Activated CD4-positive, alpha-beta T cell treated with anti-CD3 and anti-CD28 coated beads, Interleukin-2, amount 50 U/mL, for 16 hours (primary cell): ENCODE measurements at places on chromosomes 11 and 22.
A peak's percentile ranks its signal among the peaks of the same experiment; 100 is the strongest.

- peak; percentile 7 for DNase-seq
These were observed 67.9 kb downstream of the YAP1 start for GRCh38 chr11:102177974-102178631.

DNA sequence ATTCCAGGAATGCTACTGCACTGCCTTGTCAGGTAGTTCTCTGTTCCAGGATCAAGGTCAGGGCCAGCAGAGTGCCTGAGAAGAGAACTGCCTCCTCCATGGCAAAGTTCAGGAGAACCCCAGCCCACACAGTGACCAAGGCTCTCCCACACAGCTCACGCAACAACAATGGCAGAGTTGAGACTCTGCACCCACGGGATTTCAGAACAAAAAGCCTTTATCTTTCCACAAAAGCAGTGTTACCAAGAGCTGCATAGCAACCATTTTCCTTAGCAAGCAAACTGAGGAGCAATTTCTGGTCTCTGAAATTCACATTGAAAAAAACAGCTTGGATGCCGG is 11.1 kb downstream of the PLAAT3 start:
- DNase-seq, result no peak

DNA sequence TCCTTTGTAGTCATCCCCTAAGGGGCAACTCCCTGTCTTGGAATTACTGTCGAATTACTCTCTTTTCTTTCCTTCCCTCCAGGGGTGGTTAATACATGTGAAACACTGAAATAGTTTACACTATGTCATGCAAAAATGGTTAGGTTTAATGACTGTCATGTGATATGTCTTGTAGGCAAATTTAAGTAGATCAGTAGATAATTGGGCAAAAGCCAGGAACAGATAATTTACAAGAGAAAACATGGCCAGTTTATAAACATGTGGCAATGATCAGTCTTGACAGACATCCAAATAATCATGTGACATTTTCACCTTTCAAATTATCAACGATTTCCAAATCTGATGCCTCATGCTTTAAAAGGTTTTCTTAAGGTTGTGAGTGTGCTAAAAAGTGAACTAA is 3.9 kb downstream of the VWA5A start:
- DNase-seq, result no peak

DNA sequence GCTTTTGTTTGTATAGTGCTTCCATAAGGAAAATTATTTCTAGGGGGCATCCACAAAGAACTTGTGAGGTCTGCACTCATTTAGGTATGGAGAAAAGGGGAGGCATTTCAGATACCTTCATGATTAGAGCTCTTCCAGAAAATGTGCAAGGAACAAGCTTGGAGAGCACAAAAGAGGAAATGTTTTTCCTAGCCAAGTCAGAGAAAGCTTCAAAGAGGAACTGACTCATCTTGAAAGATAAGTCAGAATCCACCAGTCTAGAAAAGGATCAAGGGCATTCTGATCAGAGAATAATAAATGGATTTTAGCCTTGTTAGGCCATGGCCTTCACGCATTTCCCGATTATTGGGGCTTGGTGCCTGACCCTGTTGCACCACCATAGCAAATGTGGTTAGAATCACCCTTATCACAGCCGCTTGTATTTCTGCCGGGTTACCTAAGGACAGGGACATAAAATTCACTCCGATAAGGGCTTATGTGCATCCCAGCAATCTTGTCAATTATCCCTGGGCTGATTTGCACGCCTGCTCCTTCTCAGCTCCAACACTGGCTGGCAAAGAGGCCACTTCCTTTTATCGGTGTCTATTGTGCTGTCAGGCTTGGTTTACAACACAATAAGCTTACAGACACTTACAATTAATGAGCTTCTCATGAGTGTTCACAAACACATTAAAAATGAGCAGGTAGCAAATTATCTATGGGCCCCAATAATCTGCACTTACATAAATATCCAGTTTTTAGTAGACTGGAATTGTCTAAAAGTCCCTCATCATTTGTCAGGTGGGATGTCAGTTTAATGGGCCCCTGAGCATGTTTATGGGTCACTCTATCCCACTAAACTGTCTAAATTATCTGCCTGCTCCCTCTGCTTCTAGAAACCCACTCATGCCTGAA is 613.5 kb downstream of the SOX6 start:
- no peak for DNase-seq

- no peak for DNase-seq
These were observed 101.0 kb upstream of the CHRM4 start for GRCh38 chr11:46492532-46492931.

DNA sequence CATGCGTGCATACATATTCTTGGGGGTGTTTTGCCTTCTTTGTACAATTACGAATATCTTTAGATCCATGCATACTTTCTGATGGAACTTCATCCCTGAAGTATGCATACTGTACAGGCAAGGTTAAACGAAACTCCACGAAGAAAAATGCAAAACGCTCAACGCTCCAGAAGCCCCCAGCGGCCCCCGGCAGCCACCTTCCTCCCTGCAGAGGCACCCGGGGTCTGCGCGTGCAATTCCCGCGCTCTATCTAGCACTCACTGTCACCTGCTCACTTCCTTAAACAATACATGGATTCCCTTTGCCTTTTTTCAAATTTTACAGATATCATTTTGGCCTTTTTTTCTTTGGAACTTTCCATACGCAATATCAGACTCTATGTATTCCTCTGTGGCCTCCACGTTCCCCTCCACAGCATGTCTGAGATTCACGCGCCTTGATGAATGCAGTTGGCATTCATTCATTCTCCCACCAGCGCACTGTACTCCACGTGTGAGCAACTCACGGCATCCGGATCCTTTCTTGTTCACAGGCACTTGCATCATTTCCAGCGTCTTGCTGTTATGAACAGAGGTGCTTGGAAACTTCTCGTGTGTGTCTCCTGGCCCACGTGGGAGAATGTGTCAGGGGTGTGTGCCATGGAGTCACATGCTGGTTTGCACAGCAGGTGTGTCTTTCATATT is 214.3 kb downstream of the CTTN start:
- DNase-seq, result no peak

DNA sequence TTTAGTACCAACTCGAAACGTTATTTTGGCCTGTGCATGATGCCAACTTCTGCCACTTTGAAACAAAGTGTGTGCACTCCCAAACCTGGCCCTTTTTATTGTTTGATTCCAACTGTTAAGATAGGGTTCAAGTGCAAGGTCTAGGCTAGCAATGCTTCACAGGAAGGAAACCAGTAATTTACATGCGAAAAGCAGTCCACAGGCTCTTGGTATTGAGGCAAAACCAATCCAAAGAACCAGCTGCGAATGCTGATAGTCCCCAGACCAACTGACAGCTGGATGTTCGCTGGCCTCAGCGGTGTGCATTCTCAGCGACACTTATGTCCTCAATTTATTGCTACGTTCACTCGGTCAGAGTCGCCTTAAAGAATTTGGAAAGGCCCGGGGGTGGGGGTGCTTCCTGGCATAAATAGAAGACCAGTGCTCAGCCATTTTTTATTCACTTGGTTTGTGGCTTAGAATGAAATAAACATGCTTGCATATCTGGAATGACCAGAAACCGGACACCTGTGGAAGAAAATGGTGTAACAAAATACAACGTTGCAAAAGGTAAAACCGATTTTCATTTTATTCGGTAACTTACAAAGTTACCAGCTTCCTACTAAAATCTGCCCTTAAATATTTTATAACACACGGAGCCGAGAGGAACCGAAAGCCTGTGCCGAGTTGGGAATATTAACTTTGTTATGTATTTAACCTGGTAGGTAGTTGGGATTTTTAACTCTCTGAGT is 1.6 kb downstream of the CPT1A start:
- no peak for DNase-seq

DNA sequence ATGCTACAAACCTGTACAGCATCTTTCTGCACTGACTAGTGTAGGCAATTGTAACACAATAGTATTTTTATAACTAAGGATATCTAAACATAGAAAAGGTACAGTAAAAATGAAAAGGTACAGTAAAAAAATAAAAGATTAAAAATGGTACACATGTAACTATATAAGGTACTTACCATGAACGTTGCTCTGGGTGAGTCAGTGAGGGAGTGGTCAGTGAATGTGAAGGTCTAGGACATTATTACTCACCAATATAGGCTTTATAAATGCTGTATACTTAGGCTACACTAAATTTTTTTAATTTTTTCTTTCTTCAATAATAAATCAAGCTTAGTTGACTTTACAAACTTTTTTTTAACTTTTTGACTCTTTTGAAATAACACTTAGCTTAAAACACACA is 59.9 kb downstream of the EIF3M start:
- no peak for DNase-seq

DNA sequence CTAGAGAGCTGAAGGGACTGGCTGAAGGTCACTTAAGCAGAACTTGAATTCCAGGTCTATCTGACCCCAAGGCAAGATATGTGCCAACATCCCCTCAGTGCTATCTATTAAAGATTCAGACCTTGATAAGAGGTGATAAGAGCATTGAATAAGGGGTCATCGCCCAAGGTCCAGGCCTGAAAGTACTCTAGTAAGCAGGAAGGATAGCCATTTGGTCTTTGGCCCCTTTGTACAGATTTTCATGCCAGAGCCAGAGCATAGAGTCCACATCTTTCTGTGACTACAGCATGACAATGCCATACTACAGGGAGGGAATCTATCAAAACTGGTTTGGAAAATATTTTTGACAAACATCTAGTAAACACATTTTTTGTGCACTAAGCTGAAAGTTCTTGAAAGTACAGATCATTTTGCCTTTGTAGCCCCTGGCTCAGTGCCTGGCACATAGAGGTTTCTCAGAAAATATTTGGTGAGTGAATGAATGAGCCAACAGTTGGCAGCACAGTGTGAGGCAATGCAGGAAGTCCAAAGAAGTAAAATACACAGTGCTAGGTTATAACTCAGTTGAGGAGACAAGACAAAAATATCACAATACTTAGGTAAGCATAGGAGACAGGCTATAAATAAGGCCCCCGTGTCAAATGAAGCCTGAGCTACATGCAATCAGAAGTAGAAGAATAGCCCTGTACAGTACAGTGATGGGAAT is 15.1 kb upstream of the RRAS2 start:
- DNase-seq, result no peak

- DNase-seq, result no peak
These were observed 35.7 kb upstream of the KLHL35 start for GRCh38 chr11:75468534-75469340.

DNA sequence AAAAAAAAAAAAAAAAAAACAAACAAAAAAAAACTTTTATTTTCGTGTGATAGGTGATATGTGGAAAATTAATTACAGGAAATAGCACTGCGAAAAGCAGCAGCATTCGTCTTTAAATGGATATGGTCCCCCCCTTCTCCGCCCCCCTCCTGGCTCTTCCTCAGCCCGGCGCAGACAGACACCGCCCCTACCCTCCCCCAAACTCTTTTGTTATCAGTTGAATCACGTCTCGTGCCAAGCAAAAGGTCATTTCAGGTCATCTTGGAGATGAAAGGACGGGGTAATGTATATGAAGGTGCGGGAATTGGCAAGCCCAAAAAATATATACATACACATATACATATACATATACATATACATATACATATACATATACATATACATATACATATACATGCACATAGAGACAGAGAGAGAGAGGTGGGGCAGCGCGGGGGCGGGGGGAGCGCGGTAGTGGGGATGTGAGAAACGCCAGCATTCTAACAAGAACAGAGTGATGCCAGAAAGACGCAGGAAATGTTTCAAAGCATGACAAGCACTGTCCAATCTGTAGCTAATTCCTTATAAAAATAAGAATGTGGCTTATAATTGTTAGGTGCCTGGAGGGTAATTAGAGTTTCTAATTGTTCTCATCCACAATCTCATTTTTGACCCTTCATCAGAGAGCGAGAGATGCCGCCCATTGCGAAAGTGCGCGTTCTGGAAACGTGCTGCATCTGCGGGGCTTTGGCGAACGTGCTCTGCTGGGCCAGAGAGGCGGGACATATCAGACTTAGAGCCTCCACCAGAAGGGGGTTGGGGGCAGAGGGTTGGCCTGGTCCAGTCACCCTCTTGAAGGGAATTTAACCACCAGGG is 214.5 kb upstream of the UBASH3B start:
- no peak for DNase-seq

DNA sequence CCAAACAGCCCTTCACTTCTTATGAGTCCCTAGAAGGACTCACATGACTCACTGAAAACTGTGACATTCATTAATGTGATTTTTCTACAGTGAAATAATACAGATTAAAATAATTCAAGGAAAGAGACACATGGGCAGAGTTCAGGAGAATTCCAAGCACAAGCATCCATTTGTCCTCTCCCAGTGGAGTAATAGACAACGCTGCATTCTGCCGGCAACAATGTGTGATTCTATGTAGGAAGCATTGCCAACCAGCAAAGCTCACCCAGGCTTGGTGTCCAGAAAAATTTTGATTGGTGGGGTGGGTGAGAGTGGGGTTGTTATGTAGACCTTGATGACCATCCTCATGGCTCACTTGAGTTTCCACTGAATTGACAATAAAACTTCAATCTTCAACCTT is 123.9 kb downstream of the VPREB1 start:
- DNase-seq, result no peak
